ENCODE measurements at places on chromosomes 1 and 21. TPM values are rescaled to one million over a fixed set of nuclear protein-coding genes. Genes with fewer than 3 reads are reported as not detected.
A peak's percentile ranks its signal among the peaks of the same experiment; 100 is the strongest.

GRCh38 chr1:111934106-111934852 lies 55.2 kb downstream of the KCND3 start:
- DNase-seq, result no peak

The NECTIN4 gene
- 0.16 TPM for total RNA-seq

- DNase-seq, result no peak
These were observed 391.2 kb downstream of the DPYD start for GRCh38 chr1:97529600-97529999.

DNA sequence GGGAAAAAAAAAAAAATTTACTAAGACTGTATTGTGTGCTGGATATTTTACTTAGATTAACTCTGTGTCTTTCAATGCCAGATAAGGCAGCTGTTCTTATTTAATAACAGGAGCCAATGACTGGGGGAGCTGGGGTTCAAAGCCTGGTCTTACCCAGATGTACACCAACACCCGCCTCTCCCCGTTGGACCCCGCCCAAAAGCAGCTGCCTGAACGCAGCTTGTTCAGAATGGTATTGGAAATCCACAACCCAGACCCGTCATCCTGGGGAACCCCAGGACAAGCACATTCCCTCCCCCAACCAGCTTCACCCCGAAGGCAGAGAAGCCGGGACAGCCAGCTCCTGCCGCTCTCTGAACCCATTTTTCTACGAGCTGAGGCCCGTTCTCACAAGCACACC lies 113.6 kb upstream of the TMPRSS2 start:
- no peak for DNase-seq

The DCST1 gene
- total RNA-seq, result 0.34 TPM

The AMY1C gene
- total RNA-seq, result not detected

DNA sequence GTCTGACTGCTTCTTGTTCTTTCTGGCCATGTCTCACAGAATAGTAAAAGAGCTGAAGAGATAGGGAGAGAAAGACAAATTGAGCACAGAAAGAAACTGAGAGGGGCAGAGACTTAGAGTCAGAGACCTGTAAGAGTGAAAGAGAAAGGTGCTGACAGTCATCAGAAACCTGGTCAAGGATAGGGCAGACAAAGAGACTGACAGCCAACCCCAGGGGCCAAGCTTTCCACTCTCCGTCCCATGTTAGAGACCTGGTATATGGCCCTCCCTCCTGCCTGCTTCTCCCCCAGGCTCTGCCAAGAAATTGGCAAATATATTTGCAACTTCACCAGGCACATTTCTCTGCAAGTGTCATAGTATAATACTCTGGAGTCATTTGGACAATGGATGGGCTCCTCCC lies 64.6 kb downstream of the RHBG start:
- DNase-seq, result no peak

- DNase-seq, result peak; percentile 67
These were observed 154.1 kb downstream of the TGFBR3 start for GRCh38 chr1:91731815-91732214.

GRCh38 chr1:232780354-232780753 lies 24.9 kb upstream of the MAP10 start:
- DNase-seq, result no peak

DNA sequence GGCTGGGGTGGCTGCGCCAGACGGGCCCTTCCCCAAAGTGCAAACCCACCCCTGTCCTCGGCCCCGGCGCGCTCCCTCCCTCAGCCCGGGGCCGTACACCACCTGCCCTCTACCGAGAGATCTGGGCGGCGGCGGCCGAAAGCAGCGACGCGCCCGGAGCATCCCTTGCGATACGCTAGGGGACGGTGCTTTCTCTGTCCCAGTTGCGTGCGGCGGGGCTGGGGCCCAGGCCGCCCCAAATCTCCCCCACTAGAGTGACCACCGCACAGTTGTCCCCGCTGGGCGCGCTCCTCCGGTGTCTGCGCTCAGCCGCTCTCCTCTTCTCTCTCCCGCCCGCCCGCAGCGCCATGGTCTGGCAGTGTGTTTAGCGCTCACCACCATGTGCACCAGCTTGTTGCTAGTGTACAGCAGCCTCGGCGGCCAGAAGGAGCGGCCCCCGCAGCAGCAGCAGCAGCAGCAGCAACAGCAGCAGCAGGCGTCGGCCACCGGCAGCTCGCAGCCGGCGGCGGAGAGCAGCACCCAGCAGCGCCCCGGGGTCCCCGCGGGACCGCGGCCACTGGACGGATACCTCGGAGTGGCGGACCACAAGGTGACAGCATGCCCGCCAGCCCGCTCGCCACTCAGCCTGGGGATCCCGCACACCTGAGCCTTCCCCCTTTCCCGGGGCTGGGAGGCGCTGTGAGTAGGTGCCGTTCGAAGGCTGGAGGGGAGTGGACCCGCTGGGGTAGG lies 1.0 kb downstream of the ST6GALNAC5 start:
- peak; percentile 49 for DNase-seq

- no peak for DNase-seq
These were observed 92.3 kb downstream of the SPATA46 start for GRCh38 chr1:162284206-162284955.

DNA sequence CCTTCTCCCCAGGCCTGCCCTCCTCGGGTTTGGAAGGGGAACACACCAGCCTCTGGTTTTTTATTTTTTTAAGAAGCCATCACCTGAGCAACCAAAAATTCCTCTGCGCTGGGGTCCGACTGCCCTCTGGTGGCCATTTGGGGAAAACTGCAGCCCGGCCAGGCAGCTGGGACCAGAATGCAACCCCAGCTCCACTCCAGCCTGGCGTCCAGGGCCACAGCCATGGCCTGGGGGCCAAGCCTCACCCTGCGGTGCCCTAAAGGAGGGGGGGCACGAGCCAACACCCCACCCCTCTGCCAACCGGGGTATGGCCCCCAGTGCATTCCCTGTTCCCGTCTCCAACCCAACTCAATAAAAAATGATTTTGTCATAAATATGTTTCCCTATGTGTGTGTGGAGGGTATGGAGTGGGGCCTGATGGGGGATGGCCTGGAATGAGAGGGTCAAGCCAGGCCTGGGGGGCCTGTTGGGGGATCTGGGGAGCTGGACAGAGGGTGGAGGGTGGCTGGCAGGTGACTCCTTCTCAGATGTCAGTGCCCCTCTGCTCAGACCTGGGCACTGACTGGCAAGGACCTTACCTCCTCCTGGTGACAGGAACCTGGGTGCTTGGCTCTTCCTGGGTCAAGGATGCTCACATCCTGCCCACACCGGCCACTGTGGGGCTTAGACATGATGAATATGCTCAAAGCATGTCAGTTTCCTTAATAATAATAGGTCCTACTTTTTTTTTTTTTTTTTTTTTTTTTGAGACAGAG lies 3.2 kb downstream of the GPR3 start:
- peak; percentile 81 for DNase-seq

DNA sequence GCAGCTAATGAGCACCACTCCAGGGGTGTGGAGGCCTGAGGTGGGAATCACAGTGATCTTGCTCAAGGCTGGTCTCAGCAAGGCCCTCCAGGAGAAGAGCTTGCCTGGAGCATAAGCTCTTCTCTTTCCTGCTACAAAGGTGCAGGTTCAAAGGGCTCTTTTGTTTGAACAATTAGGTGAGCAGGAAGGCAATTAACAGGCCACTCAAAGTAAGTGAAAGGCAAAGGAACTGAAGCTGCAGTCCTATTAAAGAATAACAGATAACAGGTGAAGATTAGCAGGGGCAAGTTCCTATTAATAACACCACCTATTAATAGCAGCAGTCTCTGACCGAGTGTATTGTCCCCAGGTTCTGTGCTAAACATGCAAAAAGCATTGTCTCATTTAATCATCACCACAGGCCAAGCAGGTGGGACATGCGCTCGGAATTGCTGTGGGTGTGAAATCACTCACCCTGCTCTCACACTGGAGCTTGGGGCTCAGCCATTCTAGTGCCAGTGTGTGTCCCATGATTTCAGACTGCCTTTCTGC lies 113.8 kb downstream of the RHOU start:
- no peak for DNase-seq

DNA sequence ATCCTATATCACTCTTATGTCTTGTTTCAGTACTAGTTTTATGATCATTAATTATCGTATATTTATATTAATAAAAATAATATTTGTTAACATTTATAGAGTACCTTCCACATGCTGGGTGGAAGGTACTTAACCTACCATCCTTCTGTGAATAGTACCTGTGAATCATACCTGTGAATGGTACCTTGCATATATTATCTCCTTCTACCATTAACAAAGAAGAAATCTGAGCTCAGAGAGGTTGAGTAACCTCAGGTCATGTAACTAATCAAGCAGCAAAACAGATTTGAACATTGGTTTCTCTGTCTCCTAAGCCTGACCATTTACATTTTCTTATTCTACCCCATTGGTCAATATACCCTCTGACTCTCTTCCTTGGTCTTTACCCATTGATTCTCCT lies 174.4 kb upstream of the UBE2U start:
- DNase-seq, result no peak

DNA sequence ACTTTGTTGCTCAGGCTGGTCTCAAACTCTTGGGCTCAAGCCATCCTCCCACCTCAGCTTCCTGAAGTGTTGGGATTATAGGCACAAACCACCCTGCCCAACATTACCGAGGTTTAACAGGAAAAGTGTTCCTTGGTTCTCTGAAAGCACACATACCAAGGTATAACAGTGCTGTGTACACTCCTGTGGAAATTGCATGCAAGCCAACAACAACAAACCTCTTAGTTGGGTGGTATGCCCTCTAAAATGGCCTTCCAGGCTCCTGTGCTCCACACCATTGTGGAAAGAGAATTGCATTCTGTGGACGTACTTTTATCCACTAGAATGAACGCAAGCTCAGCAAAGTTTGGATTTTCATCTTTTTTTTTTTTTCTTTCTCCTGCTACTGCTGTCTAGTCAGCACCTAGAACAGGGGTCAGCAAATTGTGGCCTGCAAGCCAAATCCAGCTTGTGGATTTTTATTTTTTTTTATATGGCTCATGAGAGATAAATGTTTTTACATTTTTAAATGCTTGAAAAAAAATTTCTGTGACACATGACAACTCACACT lies 192.2 kb upstream of the TNR start:
- DNase-seq, result no peak
